ENCODE measurements at places on chromosomes 11 and 22.

GRCh38 chr22:45212306-45212709 lies 28.4 kb downstream of the KIAA0930 start:
- DNase-seq: peak; percentile 61

DNA sequence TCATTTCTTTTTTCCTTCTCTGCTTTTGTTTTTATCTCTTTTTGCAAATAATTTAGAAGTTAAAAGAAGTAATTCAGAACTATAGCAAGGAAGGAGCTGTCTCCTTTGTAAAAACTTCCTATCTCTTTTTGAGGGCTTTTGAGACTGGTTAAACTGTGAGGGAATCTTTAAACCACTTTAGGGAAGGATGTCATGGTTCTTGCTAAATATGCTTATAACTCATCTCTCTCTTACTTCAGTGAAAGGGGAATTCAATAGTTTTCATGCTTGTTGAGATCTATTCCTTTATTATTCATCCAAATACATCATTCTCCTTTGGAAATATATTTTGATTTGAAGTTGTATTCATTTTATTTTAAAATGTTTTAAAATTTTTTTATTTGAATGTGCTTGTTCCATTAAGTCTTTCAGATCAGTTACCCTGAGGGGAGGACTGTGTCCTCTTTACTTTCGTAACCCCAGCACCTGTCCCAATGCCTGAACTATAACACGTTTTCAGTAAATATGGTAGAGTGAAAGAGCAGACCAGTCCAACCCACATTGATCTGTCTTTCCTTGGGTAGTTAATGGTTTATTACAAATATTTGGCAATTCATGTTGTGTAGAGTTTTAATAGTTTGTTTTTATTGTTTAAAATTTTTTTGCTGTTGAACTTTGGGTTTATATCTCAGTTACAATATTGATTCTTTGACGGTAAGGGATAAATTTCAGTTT lies 27.5 kb downstream of the AMOTL1 start:
- DNase-seq: no peak

DNA sequence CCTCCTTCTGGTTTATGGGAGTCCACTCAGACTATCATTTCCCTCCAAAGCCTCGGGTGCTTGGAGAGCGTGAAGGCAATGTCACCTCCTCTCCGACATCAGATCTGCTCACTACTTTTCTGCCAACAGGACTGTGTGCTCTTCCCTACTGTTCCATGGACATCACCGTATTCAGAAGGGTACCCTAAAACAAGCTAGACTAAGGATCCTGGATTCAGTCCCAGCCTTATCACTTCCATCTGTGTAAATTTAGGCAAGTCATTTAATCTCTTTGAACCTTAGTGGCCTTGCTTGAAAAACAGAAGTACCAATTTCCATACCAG lies 78.2 kb downstream of the KCNC1 start:
- DNase-seq: no peak

GRCh38 chr22:49322231-49322630 lies 505.4 kb downstream of the BRD1 start:
- DNase-seq: no peak

GRCh38 chr11:63887386-63887999 lies 29.5 kb downstream of the RCOR2 start:
- no peak for DNase-seq

GRCh38 chr11:6129011-6129410 lies 21.5 kb downstream of the OR56B4 start:
- DNase-seq: no peak

DNA sequence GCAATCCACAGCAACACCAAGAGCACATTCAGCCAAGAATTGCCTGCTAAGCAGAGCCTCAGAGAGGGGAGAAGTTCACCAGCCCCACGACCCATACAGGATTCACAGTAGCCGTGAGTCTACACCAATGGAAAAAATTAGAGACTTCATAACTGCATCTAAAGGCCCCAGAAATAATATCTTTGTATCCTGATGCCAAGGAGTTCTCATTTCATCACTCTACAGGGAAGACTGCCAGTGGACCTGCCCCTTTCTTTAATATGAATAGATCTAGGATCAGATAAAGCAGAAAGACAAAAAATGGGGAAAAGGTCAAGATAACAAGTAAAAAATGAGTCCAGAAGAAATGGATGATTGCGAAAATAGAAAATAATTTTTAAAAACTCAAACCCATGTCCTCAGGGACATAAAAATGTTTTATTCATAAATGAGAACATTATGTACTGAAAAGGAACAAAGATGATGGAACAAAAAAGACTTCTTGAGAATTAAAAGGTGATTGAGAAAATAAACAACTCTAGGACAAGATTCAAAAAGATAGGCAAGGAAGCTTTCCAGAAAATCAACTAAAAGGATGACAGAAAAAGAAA lies 9.5 kb downstream of the APOL3 start:
- DNase-seq: no peak

- DNase-seq: no peak
Measured at GRCh38 chr11:93117565-93117964, 80.2 kb downstream of the SLC36A4 start.

GRCh38 chr11:108405706-108406105 lies 61.6 kb downstream of the C11orf65 start:
- no peak for DNase-seq

DNA sequence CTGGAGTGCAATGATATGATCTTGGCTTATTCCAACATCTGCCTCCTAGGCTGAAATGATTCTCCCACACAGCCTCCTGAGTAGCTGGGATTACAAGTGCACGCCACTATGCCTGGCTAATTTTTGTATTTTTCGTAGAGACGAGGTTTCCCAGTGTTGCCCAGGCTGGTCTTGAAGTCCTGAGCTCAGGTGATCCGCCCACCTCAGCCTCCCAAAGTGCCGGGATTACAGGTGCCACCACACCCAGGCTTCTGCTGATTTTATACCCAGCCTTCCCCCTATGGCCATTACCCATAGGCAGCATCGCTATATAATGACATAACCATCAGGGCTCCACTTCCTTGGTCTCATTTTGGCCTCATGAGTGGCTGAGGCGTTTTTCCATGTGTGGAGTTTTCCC lies 60.6 kb upstream of the RAB1B start:
- DNase-seq: no peak
